ENCODE measurements at places on chromosomes 3 and 15. TPM values are rescaled to one million over a fixed set of nuclear protein-coding genes. Genes with fewer than 3 reads are reported as not detected.

The PHLDB2 gene
- 17.8 TPM for total RNA-seq

The ZNF385D gene
- 23.2 TPM for total RNA-seq

The SOX14 gene
- total RNA-seq: not detected

The DNAH12 gene
- 1.6 TPM for total RNA-seq

Measured in parietal lobe (tissue), 2 donors.